ENCODE measurements at places on chromosomes 4 and X.

DNA sequence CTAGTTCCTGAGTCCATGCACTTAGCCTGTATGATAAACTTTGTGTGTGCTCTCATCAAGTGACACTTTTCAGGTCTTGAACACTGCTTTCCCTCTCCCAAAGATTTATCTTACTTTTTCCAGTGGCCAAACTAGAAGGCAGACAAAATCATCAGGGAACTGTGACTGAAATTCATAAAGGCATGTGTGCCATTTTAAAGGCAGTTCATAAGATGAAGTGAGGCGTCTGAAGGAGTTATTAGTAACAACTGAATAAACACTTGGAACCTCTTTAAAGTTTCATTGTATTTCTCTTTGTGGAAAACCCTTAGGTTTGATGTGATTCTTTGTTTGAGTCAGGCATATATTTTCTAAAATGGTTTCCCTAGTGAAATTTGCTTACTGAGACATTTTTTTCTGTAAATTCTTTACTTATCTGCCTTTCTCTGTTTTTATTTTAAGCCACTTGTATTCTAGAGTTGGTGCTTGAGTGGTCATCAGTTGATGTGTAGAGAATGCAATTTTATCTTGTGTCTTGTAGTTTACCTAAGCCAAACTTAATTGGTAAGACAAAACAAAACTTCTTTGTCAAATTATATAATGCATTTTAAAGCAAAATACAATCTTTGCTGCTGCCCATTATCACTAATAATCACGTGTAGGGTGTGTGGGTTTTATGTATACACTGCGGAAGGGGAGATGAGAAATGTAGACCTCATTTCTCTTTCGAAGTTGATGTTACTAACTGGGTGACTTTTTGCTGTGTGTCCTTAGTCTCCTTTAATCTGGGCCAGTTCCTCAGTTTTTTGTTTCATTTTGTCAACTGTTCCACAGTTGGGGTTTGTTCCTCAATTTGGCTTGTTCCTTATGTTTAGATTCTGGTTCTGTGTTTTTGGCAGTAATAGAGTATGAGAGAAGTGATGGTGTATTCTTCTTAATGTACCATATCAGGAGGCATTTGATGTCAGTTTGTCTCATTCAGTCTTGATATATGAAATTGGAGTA, 56.8 kb downstream of the RBPJ start:
- no peak for DNase-seq

GRCh38 chr4:134905061-134905460, 703.5 kb upstream of the PABPC4L start:
- no peak for DNase-seq

GRCh38 chr4:101205916-101206315, 141.4 kb downstream of the PPP3CA start:
- no peak for DNase-seq

- no peak for DNase-seq
Observed at GRCh38 chrX:72255445-72255844, 16.6 kb upstream of the ERCC6L start.

DNA sequence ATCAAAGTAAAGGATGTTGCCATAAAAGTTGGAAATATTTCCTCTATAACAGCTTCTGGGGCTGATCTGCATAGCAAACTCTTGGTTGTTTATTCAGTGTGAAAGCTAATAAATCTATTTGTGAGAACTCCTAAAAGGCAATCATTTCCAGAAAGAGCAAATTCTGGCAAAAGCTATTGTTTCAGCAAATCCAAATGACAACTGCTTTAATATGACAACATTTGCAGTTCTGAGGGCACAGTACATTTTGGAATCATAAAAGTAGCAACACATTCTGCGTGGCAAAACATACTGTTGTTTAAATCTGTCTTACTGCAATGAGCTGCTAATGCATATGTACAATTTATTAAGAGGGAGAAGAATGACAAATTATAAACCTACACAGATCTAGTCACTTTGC, 818.1 kb downstream of the FSTL5 start:
- DNase-seq, result no peak

DNA sequence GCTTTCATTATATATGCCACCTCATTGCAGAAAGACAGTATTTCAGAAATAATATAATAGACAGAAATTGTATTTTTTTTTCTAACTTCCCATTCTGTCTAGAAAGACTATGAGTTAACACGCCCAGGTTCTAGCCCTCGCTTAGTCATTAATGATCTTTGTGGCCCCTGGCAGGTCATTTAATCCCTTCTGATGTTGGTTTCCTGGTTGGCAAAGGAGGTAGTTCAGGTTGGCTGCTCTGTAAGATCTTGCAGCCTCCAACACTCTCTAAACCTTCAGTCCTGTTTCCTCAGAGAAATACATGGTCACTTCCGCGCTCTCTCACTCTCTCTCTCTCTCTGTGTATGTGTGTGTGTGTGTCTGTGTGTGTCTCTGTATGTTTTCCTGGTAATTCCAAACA, 156.3 kb upstream of the NOCT start:
- no peak for DNase-seq

- no peak for DNase-seq
Observed at GRCh38 chrX:11632732-11633131, 33.0 kb downstream of the ARHGAP6 start.

DNA sequence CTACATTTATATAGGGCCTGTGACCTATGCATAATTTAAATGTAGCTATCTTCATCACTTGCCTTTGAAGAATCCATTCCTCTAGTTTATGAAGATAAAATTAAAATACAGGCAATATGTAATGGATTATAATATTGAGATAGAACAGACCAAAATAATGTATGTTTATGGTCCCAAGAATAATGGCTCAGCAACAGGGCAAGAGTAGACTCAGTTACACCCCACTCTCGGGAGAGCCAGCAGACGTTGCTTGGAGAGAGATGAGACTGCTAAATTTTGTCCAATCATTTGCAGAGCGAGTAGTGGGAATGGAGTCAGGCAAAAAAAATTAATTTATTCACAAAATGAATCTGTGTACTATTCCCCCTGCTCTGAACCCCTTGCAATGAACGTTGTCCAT, 223.2 kb upstream of the FAT4 start:
- DNase-seq, result no peak

DNA sequence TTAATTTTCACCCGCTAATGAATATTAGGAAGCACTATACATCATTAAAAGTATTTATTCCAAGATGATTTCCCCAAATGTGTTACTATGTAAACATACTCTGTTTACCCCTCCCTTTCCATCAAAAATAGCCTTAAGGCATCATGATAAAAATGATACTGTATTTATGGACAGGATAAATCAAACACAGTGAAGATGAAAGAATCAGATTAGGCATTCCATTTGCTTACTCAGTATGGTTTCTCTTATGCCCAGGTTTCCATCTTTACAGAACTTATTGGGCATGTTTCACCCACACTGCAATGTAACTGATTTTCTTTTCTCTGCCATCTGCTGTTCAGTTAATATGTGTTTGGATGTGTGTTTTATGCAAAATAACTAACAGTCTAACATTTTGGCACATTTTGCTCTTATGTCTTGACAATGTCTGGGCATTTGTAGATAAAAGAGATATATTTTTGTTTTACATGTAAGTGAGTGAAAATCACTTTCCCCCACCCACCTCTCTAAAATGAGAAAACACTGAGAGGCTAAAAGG, 445.2 kb downstream of the RPA4 start:
- DNase-seq, result no peak

- no peak for DNase-seq
Observed at GRCh38 chr4:147247579-147247978, 233.3 kb upstream of the EDNRA start.

DNA sequence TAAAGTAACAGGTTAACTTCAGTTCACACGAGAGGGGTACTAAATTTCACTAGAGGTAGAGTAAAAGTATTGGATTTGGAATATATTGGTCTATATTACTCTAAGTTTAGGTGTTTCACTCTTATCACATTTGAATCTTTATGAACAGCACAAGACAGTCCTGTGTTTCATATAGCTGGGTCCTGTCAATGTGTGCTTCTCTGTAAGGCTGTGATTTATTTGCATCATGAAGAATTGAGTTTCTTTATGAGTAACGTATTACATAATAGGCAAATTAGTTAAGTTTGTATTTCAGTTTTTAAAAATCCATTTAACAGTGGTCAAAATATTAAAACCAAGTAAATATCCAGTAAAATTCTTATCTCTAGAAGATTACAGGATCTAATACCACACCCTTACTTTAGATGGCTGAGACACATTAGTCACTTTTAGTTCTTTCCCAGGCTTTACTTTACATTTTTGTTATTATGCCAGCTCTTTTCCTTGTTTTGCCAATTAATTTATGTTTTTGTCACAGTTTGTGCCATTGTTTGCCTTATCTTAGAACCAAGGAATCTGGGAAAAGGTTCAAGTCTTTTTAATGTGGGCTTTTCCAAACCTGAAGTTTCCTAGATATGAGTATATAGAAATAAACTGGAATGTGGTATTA, 32.1 kb downstream of the NUDT6 start:
- DNase-seq, result no peak
